SJCRH30 (cell line): ENCODE measurements at places on chromosomes 1 and 21.

DNA sequence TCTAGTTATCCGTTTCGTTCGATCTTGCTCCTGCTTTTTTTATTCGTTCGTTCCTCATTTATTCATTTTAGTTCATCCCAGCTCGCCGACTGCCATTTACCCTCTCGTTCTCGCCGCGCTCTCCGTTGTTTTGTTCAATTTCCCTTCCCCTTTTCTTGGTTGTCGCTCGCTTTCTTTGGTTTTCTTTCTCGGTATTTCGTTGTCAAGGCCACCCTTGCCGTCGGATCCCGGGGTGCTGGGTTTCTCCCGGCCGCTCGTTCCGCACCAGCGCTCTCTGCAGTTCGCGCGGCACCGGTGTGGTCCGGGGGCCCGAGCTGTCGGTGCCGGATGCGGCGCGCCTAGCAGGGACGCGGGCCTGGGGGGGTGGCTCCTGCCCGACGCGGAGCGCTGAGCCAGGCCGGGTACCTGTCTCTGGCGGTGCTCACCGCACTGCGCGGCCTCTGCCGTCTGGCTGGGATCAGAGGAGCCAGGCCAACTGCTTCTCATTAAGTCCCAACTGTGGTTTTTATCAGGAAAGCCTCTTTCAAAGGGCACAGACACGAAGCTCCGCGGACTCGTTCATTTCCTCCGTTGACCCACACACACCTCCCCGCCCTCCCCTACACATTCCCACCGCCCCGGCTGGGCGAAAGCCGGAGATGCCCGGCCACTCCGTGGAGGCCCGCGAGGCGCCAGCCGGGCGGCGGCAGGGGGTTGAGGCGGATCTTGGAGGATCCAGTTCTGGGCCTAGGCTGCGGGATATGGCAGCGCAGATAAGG lies 1.6 kb downstream of the ALX3 start:
- no peak for DNase-seq

DNA sequence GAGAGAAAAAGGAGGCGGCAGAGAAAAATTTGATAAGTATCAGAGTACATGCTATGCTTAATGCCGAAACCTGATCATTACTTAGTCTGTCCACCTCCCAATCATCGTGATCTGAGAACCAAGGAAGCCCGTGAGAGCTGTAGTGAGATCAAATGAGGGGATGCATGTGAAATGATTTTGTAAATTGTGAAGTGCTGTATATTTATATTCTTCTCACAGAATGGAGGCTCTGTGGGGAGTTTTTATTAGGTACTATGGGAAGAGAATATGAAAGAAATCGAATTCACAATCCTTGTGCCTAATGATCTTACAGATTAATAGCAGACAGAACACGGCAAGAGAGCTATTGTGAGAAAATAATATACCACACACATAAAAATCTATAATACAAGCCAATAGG lies 115.5 kb downstream of the LYPLAL1 start:
- DNase-seq, result no peak

DNA sequence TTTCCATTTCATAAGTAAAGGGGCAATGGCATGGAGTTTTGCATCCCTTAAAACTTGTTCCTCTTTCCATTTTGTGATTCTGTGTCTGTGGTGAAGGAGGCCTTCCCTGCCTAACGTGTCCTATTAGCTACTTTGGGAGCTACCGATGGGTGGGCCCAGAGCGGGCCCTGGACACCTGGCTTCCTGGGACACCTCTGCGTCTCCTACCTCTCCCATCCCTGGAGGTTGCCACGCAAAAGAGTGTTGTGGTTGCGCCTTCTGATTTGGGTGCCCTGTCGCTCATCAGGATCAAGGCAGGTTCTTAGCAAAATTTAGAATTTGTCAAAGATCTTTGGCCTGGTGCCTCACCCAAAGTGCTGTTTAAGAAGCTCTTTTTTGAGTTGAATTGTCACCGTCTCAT lies 116.4 kb upstream of the CACNA1E start:
- no peak for DNase-seq

DNA sequence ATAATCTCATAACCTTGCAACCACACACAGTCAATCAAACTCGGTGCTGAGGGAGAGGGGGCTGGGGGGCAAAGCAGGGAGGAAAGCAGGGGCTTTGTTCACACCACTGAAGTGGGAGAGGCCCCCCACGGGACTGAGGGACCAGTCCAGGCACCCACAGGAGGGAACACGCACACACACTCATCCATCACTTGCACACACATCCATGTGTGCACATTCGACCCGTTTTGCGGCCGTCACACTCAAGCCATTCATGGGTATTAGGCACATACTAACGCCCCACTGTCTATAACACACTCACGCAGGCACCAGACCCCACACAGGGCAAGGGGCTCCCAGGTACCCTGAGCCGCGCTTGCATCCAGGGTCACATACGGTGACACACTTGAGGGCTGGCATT lies 14.0 kb downstream of the EFNA3 start:
- DNase-seq, result no peak

GRCh38 chr1:196997423-196997822 lies 20.1 kb downstream of the CFHR5 start:
- no peak for DNase-seq

- DNase-seq, result no peak
These were observed 7.2 kb downstream of the ABCA4 start for GRCh38 chr1:94113589-94114226.

DNA sequence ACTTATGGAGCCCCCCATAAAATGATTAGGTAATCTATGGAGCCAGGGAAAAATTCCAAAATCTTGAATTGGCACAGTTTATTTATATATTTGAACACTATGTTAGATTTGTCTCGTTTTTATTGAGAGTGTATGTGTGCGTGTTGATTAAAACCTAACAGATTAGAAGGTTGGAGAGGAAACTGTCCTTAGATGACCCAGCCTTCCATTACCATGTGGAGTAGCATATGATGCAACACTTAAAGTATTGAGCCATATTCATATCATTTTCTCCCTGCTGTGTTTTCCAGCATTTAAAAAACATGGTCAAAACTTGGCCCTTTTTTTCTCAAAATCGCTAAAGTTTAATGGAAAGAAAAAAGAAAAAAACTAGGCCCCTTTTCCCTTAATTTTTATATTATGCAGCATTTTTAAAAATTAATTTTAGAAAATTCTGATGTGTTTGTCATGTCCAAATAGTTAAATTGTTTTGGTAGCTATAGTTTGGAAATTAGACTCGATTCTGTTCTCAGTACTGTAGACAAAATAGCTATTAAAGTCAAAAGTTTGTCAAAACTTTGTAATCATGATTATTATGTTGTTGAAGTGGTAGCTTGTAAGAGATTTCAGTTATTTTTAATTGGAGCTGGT lies 2.3 kb downstream of the LRRC8D start:
- no peak for DNase-seq

- no peak for DNase-seq
These were observed 15.7 kb upstream of the C1orf146 start for GRCh38 chr1:92201973-92202372.

- no peak for DNase-seq
These were observed 70.1 kb upstream of the LRRC7 start for GRCh38 chr1:69497441-69498221.

DNA sequence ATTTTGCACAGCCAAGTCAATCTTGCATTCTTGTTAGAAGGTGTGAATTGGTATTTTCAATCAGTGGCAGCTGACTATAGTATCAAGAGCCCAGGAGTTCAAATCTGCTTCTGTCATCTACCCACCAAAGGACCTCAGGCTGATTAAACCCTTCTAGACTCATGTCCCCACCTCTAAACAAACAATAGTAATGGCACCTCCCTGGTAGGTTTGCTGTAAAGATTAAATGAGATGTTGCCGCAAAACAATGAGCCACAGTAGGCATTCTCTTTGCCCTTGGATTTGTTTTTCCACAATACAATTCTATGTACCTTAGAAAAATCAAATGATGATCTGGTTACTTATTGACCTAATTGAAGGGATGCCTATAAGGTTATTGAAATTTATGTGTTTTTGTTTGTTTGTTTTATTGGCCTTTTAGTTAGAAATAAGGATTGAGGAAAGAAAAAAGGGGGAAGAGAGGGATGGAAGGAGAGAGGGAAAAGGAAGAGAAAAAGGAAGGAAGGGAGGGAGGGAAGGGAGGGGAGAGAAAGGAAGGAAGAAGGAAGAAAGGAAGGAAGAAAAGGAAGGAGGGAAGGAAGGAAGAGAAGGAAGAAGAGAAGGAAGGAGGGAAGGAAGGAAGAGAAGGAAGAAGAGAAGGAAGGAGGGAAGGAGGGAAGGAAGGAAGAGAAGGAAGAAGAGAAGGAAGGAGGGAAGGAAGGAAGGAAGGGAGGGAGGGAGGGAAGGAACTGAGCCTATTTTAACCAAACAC lies 110.7 kb downstream of the ETS2 start:
- no peak for DNase-seq

DNA sequence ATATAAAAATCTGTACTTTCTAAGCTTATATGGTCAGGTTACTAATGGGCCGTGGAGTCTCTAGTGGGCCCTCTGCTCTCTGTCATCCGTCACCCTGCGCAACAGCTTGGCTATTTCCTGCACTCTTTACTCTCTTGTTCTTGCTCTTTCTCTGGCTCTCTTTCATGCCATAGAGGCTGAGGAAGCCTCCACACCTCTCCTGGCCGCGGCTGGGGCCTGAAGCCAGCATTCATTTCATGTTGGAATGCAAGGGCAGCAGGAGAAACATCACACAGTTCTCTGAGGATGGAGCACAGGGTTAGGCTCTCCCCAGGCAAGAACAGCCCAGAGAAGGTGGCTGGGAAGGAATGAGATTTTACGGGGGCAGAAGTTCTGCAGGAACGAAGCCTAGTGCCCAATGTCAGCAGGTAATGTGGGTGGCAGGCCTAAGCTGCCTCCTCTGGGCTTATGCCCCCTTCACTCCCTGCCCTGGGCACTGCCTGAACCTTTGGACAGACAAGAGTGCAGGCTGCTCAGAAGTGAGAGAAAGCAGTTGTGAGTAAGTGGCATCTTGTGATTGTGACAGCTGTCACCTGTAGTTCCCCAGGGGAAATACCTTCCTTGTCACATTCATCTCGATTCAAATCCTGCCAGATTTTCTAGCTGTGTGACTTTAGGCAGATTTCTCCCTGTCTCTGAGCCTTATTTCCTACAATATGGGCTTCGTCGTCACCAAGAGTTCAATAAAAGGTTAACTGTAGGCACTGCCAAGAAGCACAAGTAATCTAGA lies 3.6 kb upstream of the FHAD1 start:
- DNase-seq, result no peak

GRCh38 chr1:84370831-84371394 lies 27.4 kb upstream of the DNASE2B start:
- no peak for DNase-seq

DNA sequence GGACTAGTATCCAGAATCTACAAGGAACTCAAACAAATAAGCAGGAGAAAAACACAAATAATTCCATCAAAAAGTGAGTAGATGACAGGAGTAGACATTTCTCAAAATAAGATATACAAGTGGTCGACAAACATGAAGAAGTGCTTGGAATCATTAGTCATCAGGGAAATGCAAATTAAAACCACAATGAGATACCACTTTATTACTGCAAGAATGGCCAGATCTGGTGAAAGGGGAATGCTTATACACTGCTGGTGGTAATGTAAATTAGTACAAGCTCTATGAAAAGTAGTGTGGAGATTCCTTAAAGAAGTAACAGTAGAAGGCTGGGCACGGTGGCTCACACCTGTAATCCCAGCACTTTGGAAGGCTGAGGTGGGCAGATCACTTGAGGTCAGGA lies 73.8 kb downstream of the POU2F1 start:
- no peak for DNase-seq

DNA sequence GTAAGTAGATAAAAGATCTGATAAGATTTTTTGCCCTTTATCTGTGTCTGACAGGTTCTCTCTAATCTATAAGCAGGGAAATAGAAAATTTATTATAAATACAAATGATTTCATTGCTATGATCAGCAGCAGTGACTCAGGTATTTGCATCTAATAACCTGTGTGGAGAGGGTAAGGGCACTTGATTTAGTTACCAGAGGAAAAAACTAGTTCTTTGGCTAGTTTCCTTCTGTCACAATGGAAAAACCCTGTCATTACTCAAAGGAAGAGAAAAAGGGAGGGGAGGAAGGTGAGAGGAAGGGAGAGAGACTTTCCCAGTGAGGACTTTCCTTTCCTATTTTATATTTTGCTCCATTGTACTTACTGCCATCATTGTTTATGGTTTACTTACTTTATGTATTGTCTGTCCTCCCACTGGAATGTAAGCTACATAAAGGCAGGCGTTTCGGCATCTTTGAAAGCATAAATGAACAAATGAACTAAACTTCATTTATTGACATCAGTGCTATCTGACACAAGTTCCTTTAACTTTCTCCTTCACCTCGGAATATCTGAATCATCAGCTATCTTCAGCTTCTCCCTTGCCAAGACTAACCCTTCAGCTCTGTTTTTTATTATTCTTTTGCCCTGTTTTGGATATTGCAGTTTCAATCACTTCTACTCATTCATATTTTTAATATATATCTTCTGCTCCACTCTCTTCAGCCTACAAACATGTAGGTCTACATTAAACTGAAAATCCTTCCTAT lies 34.9 kb downstream of the WDR3 start:
- no peak for DNase-seq

GRCh38 chr1:84797603-84798002 lies 95.4 kb downstream of the LPAR3 start:
- DNase-seq, result no peak

DNA sequence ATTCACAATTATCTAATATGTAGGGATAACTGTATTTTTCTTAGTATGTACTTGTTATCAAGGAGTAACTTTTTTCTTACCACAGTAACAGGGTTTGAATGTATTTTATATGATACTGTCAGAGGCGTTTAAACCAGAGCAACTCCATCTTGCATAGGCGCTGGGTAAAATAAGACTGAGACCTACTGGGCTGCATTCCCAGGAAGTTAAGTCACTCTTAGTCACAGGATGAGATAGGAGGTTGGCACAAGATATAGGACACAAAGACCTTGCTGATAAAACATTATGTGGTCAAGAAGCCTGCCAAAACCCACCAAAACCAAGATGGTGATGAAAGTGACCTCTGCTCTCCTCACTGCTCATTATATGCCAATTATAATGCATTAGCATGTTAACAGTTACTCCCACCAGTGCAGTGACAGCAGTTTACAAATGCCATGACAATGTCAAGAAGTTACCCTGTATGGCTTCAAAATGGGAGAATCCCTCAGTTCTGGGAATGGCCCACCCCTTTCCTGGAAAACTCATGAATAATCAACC lies 64.8 kb downstream of the RPE65 start:
- no peak for DNase-seq

DNA sequence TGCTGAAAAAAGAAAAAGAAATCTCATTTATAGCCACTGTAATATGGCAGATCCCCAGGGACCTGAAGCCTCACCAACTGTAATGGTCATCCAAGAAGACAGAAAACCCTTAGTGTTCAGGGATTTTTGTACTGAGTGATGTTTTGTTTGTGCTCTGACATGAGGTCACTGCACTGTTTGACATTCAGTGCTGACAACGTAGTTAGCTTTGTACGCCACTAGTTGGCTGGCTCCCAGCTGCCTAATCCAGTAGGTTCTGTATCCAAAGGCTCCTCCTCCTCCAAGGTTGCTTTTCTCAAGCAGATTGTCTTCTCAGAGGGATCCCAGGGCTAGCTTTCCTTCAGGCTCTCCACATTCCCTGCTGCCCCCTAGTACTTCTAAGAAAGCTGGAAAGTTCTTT lies 9.5 kb upstream of the YRDC start:
- no peak for DNase-seq

- DNase-seq, result no peak
These were observed 8.8 kb upstream of the COL16A1 start for GRCh38 chr1:31712630-31713029.

GRCh38 chr1:202807451-202807925 lies 733 bp downstream of the KDM5B start:
- DNase-seq, result peak; percentile 42
